Inflammatory macrophage treated with lipopolysaccharide for 1 hour (primary cell): ENCODE measurements at places on chromosomes 7 and 10.

DNA sequence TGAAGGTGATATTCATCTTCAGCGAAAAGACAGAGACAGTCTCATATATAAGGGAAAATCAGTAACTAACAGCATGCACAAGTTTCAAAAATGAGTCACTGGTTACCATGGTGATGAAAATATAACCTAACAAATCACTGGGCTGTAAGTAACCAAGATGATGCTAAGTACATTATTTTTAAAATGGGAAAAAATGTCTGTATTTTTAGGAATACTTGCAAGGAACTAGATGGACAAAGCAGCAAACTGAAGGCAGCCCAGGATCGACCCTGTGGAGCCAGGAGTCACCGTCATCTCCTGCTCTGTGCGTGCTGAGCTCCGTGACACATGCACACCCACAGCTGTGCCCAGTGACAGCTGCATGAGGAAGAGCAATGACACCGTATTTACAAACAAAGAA, 137.3 kb downstream of the ELMO1 start:
- DNase-seq = peak; percentile 59

GRCh38 chr7:92798517-92799249, 37.7 kb downstream of the CDK6 start:
- DNase-seq = no peak

- no peak for DNase-seq
These were observed 81.0 kb downstream of the MKI67 start for GRCh38 chr10:128044961-128045832.

GRCh38 chr10:76034353-76035205, 603.2 kb downstream of the LRMDA start:
- no peak for DNase-seq

DNA sequence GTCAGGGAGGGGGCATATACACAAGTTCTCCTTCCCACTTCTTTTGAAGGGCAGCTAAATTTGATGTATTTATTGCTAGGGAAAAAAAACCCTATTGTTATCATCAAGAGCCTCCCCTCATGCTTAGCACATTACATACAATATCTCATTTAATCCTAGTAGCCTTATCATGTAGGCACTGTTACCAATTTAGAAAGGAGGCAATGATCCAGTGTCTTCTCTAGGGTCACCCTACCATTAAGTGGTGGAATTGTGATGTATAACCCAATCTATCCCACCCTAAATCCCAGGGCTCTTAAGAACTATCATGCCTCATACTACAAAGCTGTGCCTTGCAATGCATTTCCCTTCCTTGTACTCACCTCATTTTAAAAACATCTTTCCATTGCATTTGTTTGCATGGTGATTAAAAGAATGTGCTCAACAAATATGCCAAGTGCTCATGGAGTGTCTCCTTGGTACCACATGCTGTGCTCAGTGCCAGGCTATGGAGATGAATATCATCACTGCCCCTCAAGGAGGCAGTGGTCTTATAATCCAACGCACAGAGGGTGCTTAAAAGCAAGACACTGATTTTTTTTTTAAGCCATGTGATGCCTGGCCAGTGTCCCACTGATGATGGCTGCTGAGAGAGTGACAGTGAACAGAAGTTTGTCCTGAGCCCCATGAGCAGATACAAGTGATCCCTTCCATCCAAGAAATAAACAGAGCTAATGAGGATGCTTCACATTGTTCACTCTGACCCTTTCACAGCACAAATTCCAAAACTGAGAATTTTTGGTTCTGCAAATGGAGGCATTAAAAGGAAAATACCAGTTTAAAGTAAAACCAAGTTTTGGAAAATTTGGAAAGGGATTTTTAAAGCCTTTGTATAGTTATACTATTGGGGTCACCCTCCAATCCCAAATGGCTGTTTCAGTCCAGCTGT, 98.2 kb downstream of the SORBS1 start:
- no peak for DNase-seq

GRCh38 chr10:43192884-43193283, 54.6 kb downstream of the CSGALNACT2 start:
- no peak for DNase-seq
